Amygdala (tissue), 56 donors: ENCODE measurements at places on chromosomes 4 and X.

- DNase-seq: no peak
Measured at GRCh38 chr4:105963461-105964400, 68.5 kb downstream of the NPNT start.

- DNase-seq: no peak
Measured at GRCh38 chrX:98956014-98956413, 1454.1 kb downstream of the PCDH19 start.

DNA sequence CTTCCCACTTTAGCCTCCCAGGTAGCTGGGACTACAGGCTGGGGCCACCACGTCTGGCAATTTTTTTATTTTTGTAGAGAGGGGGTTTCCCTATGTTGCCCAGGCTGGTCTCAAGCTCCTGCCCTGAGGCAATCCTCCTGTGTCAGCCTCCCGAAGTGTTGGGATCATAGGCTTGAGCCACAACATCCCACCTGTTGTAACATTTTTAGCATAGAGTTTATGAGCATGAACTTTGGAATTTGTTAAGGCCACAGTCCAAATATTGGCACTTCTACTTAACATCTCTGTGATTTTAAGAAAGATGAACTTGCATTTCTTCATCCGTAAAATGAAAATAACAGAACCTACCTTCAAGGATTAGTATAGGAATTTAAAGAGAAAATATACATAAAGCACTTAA is 445.6 kb downstream of the IQCM start:
- DNase-seq: no peak

DNA sequence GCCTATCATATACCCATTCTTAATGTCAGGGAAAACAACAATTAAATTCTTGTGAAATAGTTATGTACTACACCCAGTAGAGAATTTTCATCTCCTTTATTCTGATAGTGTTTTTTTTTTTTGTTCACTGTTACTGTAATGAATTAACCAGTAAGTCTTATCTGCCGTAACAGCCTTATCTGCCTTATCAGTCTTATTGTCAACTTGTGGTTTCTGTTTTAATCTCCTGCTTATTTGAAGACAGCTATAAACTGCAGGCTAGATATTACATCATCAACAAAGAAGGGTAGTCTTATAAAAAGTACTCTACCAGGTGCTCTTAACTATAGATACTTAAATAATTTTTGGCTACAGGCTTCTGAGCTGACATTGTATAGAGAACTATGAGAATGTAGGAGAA is 79.5 kb downstream of the MAGEB5 start:
- no peak for DNase-seq
